HS-5 (cell line): ENCODE measurements at places on chromosomes 11 and 22.

DNA sequence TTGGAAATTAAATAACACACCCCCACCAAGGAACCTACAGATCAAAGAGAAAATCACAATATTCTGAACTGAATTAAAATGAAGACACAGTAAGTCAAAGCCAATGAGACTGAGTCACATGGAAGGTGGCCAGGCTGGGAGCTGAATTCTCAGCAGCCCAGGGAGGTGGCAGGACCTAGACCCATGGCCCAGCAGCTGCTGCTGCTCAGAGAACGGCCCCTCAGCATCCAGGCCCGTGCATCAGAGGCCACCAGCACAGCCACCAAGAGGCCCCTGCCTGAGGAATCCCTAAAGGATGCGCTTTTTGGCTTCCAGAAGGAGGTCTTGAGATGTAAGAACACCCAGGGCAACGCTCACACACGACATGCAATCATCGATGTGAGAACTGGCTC, 35.0 kb downstream of the TBX1 start:
- no peak for DNase-seq

DNA sequence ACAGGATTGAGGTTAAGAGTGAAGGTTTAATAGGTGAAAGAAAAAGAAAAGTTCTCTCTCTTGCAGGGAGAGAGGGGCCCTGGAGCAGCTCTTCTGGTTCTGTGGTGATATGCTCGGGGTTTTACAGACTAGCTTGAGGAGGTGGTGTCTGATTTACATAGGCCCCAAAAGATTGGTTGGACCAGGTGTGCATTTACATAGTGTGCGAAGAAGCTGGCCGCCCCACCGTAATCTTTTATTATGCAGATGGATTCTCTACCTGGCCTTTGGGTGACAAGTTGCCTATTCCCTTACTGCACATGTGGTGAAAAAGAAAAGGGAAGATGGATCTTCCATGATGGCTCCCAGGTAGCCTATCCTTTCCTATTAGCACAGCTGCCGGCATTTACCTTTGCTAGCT, 219.9 kb upstream of the GRIA4 start:
- DNase-seq, result no peak

DNA sequence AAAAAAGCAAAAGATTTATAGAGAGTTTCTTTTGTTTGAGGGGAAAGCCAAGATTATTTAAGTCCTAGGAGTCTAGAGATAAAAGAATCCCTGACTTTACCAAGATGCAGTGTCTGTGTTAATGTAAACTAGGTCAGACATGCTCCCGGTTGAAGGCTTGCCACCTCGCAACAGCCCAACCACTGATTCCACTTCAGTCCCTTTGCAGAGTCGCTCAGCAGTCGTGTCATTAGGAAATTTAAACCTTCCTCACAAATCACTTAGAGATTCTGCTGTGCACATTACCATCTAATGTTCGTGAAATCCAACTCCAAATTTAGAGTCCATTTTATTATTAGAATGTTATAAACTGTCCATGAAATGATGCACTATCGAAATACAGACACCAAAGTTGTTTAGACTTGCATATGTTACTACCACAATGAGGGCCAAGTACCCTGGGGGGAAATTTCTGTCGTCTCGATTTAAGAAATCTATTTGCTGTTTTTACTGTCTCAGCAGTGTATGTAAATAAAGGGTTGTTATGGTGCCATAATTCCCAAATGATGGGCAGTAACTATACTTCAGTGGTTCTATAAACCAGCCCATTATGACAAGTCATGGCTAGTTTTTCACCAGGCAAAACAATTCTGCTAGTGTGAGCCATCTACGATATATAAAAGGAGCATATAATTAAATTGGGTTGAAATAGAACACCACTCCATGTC, 101.4 kb upstream of the MTNR1B start:
- no peak for DNase-seq

GRCh38 chr11:133842053-133842452, 3.3 kb downstream of the SPATA19 start:
- no peak for DNase-seq

DNA sequence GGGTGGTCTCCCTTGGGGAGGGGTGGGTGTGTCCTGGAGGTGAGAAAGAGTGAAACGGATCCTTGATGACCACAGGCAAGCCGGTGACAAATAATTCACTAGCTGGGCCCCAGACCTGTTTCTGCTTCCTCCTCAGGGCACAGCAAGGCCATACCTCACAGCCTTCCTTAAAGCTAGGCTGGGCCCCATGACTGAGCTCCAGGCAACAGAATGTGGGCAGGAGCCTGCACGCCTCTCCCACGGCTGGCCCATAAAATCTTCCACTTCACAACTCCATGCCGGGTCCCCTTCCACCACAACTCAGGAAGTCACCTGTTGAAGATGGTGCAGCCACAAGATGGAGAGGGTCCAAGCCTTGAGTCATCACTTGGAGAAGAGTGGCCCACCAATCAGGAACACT, 23.9 kb downstream of the SLC22A12 start:
- no peak for DNase-seq

- no peak for DNase-seq
Measured at GRCh38 chr11:46390331-46391171, 1.0 kb downstream of the CHRM4 start.

DNA sequence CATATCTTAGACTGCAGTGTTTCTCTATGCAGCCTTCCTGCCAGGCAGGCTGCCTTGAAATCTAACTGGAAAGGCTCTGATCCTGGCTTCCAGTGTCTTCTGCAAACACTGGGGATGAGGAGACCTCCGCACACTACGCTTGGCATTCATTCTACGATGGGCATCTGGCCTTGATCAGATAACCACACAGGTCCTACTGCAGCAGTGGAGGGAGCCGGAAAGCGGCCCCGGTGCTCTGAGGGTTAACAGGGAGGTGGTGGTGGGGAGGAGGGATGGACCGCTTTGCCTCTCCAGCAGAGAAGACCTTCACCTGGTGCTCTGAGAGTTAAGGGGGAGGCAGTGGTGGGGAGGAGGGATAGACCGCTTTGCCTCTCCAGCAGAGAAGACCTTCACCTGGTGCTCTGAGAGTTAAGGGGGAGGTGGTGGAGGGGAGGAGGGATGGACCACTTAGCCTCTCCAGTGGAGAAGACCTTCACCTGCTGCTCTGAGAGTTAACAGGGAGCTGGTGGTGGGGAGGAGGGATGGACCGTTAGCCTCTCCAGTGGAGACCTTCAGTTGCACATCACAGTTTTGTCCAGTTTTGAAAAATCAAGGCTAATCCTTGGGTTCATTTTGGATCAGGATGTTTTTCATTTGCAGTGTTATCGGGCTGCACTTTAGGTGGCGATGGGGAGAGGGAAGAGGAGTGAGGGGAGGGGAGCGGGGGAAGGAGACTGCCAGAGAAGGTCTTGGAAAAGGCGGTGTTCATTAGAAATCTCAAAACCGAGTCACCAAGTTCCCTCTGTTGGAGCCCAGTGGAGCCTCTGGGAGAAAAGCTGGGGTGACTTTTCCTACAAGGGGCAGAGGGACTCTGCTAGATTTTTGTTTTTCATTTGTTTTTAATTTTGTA, 5.6 kb downstream of the GAL start:
- no peak for DNase-seq

GRCh38 chr22:33625959-33626358, 294.3 kb downstream of the LARGE1 start:
- no peak for DNase-seq

- DNase-seq, result peak; percentile 30
Measured at GRCh38 chr11:77705195-77705875, 67.7 kb upstream of the CLNS1A start.

GRCh38 chr11:1619449-1619848, 2.5 kb downstream of the KRTAP5-4 start:
- DNase-seq, result no peak

GRCh38 chr11:28209906-28210305, 101.7 kb downstream of the METTL15 start:
- no peak for DNase-seq
